Naive thymus-derived CD4-positive, alpha-beta T cell (primary cell): ENCODE measurements at places on chromosomes 7 and 10. TPM values are rescaled to one million over a fixed set of nuclear protein-coding genes. Genes with fewer than 3 reads are reported as not detected.

DNA sequence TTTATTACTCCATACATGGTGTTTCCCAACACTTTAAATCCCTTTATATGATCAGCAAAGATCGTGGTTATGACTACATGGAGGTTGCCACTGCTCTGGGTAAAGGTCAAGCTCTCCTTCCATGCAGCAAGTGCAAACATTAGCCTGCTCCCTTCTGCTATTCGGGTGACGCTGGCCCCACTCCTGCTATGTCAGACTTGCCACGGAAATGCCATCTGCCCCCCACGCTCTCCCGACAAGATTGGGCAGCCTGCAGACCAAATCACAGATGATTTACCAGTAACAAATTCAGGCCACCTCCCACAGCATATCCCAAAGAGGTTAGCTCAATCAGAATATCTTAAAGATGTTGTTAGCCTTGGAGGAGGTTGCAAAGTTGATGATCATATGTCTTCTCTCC lies 77.8 kb upstream of the MGMT start:
- DNase-seq: no peak

- no peak for DNase-seq
Observed at GRCh38 chr7:41771717-41772116, 68.8 kb upstream of the INHBA start.

DNA sequence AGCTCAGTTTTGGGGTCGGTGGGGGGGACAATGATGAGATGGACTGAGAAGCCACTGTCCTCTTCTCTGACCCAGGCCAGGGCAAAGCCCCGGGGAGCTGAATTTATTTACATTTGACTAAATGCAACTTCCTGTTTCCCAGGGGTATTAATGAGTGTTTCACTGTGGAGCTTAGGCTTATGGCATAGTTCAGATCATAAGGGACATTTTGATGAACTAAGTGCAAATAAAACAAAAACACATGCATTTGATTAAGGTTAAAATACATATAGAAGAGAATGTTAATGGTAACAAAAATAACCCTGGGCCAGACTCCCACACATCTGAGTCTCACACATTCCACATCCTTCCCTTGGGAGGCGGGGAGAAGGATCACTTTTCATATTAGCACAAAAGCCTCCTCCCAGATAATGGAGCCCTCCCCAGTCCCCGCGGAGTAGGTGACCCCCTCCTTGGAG lies 320.6 kb downstream of the FRMD4A start:
- no peak for DNase-seq

- DNase-seq: no peak
Observed at GRCh38 chr7:33061282-33061937, 1.2 kb downstream of the NT5C3A start.

- no peak for DNase-seq
Observed at GRCh38 chr7:105857009-105857952, 19.1 kb downstream of the ATXN7L1 start.

DNA sequence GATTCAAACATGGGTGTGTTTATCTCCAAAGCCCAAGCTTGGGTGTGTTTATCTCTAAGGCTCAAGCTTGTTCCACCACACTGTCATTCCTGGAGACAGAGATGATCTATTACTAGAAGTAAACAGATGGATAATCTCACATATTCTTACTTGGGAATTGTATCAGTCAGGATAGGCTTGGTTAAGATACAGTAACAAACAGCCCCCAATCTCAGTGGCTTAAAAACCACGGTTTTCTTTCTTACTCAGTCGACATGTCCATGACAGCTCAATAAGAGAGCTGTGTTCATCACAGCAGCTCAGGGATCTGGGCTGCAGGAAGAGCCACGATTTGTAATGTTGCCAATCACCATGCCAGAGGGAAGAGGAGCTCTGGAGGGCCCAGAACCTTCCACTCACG lies 38.5 kb upstream of the LOXL4 start:
- DNase-seq: no peak

IKZF1 gene
- total RNA-seq: 434 TPM

CDK6 gene
- total RNA-seq: 62.4 TPM
